8988T (cell line): ENCODE measurements at places on chromosomes 13 and 19.

- no peak for DNase-seq
Observed at GRCh38 chr13:97573011-97573410, 139.0 kb downstream of the RAP2A start.

DNA sequence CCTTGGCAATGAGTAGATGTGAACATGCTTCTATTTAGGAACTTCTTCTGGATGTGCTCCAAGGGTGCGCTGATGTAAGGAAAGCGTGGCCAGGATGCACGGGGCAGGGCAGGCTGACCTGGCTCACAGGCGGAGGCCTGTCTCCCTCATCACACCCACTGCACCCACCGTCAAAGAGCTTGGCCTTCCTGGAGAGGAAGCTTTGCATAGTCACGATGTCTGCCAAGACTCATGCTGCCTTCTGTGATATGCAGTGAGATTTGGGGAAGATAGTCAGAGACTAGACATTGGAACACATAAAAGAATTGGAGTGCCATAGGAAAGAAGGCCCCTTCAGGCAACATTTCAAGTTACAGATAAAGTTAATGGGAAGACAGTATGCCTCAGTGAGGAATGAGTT is 82.0 kb downstream of the MYO16 start:
- DNase-seq: no peak

DNA sequence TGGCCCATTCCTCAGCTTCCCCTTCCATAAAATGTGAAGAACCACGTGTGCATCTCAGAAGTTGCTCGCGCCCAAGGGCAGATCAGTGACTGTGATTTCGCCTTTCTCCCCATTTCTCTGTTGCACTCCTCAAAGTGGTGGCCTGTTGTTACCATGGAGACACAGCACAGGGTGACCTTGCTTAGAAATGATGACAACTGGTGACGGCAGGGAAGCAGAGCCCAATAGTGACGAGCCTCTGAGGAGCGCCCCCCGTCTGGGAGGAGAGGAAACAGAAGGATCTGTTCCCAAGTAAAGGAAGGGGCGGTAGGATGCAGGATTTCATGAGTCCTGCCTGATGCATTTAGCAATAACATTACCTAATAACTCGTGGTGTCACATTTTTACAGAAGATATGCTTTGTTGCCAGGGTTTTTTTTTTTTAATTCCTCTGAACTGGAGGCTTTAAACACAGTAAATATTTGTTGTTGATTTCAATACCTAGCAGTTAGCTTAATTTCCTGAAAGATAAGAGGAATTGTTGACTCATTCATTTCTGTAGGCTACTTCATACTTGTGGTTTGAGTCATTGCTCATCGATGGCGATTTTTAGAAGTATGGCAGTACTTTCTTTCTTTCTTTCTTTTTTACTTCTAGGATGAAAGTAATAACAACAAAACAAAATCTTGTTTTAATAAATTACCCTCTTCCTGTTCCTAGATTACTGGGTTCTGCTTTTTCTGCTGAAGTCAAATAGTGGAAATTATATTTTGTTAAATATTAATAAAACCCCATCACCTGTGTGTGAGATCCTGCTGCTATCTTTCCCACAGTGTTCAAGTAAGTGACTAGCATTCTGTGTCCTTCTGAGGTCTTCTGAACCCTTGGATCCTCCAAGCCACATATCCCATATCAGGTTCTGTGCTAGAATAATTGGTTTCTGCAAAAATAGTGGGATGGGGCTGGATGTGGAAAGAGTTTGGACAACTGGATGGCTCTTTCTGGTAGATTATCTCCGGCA is 36.0 kb downstream of the MBNL2 start:
- peak; percentile 20 for DNase-seq

DNA sequence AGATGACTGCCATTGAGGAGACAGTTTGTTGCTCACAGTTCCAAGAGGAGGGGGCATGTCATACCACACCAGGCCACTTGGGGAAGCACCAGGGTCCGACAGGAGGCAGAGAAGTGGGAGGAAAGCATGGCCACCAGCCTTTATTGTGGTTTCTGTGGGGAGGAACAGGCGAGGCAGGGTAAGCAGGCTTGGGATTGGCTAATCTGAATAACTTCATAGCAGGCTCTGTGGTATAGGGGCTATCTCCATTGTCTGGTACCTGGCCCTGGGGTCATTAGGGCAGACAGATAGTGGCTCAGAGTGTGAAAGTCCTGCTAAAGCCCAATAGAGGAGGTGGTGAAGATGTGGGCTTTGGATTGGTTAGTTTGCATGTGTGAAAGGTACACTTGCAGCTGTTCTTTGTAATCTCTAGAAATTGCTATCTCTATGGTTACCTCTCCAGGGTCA is 35.5 kb downstream of the CBY2 start:
- DNase-seq: no peak

DNA sequence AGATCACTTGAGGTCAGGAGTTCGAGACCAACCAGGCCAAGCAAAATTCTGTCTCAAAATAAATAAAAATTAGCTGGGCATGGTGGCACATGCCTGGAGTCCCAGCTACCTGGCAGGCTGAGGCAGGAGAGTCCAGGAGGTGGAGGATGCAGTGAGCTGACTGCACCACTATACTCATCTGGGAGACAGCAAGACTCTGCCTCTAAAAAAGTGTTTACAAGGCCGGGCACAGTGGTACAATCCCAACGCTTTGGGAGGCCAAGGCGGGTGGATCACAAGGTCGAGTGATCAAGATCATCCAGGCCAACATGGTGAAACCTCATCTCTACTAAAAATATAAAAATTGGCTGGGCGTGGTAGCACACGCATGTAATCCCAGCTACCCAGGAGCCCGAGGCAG is 4.2 kb upstream of the DAPK3 start:
- DNase-seq: no peak

GRCh38 chr13:98315466-98315865 is 138.4 kb upstream of the RNF113B start:
- no peak for DNase-seq

GRCh38 chr13:111521691-111522229 is 201.3 kb downstream of the TEX29 start:
- no peak for DNase-seq

DNA sequence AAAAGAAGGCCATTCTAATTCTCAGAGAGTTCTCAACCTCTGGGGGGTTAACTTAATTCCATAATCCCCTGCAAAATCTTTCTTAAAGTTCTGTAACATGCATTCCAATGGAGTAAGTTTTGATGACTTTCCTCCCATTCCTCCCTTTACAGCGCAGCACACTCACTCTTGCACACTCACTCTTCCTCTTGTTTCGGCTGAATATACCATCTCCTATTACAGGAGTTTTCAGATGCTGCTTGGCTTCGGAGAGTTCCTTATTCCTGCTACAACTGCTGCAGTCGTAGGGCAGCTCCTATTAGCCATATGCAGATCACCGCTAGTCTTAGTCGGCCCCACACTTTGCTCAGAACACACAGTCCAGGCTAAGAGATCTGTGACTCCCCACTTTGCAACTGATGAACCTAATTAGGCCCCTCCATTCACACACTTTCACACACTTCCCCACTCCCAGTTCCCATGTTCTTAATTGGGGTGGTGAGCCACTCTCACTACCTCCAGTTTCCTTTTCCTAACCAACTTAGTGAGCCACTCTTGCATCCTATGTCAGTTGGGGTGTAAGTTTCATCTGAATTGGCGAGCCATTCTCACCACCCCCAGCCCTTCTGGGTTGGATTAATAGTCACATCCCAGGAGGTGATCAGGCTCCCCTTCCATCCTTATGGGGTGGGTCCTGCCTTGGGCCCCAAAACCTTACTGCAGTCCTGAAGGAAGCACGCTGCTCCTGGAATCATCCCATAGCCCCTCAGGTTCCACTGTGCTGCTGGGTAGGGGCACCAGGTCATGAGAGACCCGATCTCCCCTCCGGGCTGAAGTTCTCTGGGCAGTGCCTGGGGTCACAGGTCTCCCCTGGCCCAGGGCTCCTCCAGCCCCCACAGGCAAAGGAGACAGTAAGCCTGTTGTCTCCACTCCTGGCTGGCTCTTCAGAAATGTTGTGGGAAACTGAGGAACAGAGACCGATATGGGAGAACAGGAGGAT is 53.9 kb downstream of the OR10H4 start:
- no peak for DNase-seq

GRCh38 chr13:20412691-20413355 is 112.8 kb downstream of the CRYL1 start:
- DNase-seq: no peak

GRCh38 chr19:5579286-5579685 is 11.5 kb upstream of the TINCR start:
- DNase-seq: no peak

DNA sequence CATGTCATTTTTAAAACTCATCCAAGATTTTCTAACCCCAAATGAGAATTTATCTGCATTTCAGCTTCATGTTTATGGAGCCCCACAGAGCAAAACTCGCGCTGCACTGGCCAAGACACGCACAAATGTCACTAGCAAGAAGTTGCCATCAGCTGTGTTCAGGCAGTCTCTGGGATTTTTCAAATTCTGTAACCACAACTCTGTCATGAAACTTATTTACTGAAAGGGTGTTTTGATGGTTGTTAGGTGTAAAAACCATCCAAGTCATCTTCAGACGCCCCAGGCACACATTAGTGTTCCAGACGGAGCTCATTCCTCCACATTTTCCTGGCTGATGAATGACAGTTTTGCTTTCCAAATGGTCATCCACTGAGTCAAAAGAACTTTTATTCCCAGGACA is 63.4 kb downstream of the SLC7A1 start:
- no peak for DNase-seq

DNA sequence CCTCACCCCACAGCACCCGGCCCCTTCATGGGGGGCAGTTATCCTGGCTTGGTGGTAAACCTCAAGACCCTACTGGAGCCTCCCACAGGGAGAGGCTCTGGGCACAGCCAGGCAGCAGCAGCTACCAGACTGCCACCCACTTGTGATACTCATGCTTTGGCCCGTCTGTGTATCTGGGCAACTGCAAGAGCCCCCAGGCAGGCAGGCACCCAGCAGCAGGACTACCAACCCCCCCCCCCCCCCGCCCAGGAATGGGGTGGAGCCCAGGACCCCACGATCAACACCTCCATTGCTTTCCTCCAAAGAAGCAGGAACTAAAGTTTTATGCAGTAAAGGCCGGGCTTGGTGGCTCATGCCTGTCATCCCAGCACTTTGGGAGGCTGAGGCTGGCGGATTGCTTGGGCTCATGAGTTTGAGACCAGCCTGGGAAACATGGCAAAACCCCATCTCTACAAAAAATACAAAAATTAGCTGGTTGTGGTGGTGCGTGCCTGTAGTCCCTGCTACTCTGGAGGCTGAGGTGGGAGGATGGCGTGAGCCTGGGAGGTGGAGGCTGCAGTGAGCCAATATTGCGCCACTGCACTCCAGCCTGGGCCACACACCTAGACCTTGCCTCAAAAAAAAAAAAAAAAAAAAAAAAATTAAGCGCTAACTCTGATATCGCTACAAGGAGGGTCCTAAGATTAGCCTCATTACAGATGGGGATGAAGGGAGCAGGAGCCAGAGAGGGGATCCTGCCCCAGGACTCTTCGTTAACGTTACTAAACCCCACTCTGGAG is 1.1 kb upstream of the LYL1 start:
- DNase-seq: no peak

GRCh38 chr13:98824376-98825160 is 72.1 kb upstream of the SLC15A1 start:
- no peak for DNase-seq

DNA sequence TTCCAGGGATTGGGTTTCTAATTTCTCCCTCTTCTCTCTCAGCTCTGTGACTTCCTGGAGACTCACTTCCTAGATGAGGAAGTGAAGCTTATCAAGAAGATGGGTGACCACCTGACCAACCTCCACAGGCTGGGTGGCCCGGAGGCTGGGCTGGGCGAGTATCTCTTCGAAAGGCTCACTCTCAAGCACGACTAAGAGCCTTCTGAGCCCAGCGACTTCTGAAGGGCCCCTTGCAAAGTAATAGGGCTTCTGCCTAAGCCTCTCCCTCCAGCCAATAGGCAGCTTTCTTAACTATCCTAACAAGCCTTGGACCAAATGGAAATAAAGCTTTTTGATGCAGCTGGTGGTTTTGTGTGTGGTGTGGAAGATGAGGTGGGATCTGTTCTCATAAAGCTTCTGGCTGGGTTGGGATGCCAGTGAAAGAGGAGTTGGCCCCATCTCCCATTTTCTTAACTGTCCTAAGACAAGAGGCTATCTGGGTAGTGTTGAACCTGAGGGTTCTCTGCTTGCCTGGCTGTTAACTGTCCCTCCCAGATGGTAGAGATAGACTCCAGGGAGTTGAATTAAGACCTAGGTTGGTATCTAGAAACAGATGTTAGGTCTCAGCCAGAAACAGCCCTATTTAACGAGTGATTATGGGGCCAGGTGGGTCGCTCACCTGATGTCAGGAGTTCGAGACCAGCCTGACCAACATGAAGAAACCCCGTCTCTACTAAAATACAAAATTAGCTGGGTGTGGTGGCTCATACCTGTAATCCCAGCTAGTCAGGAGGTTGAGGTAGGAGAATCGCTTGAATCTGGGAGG is 1.6 kb downstream of the FTL start:
- no peak for DNase-seq

DNA sequence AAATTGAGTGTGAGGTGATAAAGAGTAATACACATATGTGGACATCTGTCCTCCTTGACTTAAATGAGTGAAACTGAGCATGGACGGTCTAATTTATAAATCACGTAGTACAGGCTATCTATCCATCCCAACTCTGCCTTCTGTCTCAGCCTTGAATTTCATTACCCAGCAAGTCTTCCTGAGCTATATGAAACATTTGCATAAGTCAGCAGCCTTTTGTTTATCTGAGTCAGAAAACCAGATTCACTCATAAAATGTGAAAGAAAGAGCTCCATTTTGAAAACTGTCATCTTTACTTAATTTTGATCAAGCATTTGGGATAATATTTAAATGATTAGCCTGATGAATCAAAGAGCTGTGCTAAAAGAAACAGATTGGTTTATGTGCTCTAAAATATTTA is 197.9 kb downstream of the LHFPL6 start:
- DNase-seq: no peak

DNA sequence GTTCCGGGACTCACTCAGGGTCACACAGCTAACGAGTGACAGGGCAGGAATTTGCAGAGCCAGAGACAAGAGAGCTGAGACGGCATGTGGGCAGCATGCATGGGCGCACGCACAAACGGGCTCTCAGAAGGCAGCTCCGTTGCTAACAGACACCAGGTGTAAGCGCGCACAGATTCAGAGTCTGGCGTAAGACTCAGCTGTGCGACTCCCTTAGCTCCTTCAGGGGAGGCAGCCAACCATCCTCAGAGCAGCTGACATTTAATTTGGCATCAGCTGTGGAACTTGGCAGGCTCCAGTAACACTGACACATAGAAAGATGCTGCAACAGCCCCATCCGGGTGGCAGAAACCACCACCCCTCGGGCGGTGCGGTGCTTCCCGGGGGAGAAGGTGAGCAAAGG is 7.5 kb upstream of the TM6SF2 start:
- no peak for DNase-seq

DNA sequence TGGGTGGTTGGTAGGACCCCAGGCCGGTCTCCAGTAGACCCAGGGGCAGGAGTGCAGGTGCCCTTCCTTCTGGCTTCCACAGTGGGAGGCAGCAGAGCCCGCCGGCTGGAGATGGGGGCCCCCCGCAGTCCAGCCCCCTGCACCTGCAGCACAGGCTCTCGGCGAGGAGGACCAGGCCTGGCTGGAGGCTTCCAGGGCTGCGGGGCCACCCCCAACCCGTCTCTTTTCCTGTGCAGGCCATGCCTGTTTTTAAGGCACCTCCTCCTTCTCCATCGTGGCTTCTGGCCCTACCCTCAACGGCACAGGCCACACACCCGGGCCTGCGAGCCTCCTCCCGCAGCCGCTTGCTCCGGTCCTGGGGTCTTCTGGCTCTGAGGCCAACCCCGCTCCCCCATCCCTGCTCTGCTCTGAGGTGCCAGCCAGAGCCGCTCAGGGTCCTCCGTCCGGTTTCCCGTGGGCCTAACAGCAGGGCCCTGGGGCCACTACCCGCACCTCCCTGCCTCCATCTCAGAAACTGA is 77.2 kb upstream of the ANKRD10 start:
- DNase-seq: no peak
